C1 segment of cervical spinal cord (tissue), 14 donors: ENCODE measurements at places on chromosomes 12 and 14.

DNA sequence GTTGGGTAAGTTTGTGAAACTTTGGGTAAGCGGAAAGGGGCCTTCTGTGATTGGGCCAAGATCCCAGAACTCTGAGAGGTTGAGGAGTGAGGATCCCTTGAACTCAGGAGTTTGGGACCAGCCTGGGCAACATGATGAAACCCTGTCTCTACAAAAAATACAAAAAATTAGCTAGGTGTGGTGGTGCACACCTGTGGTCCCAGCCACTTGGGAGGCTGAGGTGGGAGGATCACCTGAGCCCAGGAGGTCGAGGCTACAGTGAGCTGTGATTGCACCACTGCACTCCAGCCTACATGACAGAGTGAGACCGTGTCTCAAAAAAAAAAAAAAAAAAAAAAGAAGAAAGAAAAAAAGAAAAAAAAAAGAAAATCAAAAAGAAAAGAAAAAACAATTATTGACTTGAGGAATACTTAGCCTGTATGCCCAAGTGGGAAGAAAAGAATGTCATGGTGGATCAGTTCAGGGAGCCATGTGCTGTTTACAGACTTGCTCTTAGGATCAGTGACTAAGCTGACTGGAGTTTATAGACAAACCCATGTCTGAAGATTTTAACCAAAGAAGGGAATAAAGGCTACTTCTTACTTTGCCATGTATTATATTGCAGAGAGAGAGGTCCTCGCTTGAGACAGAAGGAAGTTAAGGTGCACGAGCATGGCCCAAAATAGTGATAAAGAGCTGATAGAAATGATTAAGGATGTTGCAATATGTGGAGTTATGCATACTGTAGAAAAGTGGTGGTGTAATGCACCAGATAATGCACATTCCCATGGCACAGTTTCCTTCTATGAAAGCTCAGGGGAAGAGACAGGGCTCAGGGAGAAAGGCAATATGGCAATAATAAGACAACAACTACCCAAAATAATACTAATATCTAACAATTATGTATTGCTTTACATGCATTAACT lies 881 bp downstream of the HSD17B6 start:
- no peak for DNase-seq

DNA sequence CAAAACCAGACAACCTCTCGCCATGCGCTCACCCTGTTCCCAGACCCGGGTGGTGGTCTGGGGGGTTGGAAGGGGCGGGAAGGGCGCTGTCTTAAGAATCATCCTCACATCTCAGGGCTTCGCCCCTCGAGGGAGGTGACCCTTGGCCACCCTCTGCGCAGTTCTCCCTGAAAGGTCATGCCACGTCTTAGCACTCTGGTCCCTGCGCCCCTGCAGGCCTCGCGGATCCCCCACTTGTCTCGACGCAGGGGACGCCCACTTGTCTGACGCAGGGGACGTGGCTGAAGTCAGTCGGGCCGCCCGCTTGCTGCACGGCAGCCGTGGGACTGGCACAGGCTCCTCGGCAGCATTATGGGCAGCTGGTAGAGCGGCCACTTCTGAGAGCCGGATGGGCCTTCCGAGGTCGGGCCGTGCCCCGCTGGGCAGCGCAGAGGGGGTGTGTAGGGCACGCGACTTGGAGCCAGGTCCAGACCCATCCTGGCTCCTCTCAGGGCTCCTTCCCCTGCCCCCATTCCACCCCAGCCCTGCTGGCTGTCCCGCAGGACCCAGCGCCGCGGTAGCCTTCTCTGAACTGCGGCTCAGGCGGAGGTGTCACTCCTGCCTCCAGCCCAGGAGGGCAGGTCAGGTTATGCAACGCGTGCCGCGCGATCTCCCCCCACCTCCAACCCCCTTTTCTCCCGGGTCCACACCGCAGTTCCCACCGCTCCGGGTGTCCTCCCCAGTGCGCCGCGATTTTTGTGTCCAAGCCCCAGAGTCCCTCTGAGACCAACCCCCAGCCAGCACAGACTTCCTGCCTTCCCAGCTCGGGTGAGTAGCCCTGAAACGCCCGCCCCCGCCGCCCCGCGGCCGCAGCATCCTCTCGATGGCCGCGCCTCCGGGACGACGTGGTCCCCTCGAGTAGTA lies 40.9 kb upstream of the CAPRIN2 start:
- DNase-seq = no peak

- DNase-seq = no peak
Observed at GRCh38 chr14:70666361-70666686, 24.6 kb downstream of the TTC9 start.

DNA sequence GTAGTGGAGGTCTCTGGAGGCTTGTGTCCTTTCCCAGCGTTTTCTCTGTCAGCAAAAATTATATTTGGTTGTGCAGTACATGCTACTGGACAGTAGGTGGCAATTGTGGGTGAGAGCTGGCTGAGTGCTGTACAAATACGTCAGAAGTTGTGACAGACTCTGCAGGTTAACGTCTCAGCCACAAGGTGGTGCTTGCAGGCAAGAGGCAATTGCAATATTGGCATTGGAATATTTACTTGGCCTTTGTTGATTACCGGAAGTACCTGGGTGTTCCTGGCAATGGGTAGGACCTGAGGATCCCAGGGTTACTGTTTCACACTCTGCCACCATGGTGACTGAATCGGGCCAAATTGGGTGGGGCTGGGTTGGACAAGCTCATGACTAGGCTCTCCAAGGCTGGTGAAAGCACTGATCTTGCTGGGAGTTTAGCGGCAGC lies 333.9 kb upstream of the LMO3 start:
- DNase-seq = no peak

- DNase-seq = no peak
Observed at GRCh38 chr12:31510034-31510433, 80.9 kb downstream of the DENND5B start.

GRCh38 chr12:127558361-127558760 lies 708.6 kb upstream of the TMEM132C start:
- no peak for DNase-seq

- no peak for DNase-seq
Observed at GRCh38 chr14:100025111-100025510, 40.1 kb upstream of the EVL start.

- no peak for DNase-seq
Observed at GRCh38 chr12:53120685-53121525, 17.6 kb downstream of the SOAT2 start.

DNA sequence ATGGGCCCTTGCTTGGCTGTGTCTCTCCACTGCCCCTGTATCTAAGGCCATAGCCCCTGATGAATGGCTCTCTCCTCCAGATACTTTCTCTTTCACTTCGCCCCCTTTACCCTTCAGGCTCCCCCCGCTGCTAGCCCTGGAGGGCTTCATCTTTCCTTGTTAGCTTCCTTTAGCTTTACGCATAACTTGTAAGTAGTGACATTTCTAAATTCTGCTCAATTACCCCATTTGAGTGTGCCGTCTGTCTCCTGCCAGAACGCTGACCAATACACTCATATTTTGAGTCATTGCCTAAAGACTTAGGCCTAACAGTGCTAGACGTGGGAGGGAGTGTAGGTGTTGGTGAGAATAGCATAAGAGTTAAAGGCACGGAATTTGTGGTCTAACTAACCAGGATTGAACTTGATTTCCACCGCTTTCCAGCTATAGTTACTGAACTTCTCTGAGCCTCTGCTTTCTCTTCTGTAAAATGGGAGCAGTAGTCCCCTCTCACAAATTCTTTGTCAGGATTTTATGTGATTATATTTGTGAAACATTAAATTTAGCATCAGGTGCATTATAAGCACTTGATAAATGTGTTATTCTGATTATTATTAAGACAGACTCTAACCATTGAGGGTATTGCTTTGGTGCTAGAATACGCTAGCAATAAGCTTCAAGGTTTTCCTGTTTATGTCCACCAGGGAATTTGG lies 129.3 kb downstream of the ZFP36L1 start:
- DNase-seq = no peak
